NCI-H1417 (cell line): ENCODE measurements at places on chromosomes 1 and 21.

GRCh38 chr21:45142469-45143308 lies 68.3 kb downstream of the ADARB1 start:
- DNase-seq: no peak

DNA sequence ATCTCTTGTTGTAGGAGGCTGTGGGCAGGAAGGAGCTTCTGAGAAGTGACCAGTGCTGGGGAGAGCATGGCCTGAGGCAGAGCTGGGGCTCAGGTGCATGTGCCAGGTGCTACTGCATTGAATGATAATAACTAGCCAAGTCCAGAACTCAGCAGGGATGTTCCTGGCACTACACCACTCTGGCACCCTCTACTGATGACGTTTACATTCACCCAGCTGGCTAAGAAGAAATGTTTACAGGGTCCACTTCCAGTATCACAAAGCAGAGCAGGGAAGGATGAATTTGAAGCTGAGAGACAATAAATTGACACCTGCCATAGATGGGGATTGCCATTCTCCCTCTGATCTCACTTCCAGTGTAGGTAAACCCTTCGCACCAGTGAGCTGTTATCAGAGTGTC lies 411.8 kb downstream of the SETD4 start:
- DNase-seq: peak; percentile 71

DNA sequence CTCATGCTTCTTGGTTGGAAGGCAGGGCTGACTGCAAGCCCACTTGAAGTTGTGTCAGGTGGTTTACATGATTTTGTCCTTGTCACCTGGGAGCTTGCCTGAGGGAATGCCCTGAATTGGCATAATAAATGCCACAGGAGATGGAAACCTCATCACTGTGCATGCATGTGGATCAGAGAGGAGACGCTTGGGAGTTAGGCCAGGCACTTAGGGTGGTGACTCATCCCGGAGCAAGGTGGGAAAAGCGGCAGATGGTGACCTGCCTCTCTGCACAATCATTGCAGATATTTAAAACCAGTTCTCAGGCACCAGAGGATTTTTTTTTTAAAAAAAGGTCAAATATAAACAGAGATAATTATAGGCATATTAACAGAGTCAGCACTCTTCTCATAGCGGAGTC lies 202.2 kb upstream of the KIAA0040 start:
- DNase-seq: peak; percentile 69

- no peak for DNase-seq
These were observed 16.6 kb upstream of the ELOA start for GRCh38 chr1:23726686-23727085.

DNA sequence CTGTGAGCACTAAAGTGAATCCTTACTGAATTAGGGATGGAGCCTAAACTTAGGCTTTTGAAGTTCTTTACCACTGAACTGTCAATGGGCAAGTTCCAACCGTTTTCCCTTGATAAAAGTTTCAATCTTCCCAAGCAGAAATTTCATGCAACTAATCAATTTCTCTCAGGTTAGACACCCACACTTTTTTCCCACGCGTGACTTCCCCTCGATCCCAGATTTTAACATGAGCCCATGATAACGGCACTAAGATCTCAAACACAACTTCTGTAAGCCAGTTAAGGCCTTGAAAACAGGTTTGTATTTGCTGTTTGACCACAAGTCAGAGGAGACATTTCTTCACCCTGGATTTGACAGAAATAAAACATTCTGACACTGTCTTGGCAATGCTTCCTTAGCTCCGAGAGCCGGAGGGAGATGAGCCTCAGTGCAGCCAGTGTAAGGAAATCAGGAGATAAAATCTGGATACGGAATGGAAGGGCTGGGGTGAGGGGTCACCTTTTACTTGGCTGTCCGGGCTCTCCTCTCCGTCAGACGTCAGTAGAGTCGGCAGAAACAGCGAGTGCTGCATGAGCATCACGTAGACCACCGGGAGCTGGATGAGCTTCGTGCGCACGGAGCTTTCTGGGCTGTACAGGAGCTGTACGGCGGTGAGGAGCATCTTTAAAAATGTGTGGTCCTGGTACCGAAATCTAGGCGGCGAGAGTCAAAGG lies 39.7 kb downstream of the MRAP start:
- no peak for DNase-seq

DNA sequence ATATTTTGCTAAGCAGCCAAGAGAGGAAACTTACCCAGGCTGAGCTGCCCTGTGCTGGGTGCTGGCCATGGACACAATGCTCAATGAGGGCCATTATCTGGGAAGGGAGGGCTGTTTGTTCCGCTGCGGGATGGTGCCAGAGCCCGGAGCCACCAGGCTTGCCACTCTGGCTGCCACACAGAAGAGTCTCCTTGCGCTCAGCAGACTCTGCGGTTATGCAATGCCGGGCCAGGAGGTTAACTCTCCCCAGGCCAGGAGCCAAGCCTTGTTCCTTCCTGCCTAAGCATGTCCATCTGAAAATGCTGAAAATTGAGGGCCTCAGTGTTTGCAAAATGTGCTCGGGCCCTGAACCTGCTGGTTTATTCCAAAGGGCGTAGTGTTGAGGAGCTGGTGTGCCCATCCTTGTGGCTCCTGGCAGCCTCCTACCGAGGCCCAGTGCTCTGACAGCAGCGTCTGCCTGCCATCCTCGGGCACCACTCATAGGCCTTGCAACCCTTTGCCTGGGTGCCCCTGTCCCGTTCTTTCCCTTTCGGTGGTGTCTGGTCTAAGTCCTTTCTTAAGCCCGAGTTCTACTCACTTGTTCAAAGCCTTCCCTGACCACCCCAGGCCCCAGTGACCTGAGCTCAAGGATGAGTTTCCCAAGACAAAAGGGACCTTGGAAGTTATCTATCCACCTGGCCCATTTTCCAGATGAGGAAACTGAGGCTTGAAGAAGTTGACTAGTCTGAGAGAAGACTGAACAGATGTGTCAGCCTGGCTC lies 133.8 kb upstream of the EDN2 start:
- no peak for DNase-seq

- no peak for DNase-seq
These were observed 27.4 kb downstream of the RRP15 start for GRCh38 chr1:218312509-218312908.

DNA sequence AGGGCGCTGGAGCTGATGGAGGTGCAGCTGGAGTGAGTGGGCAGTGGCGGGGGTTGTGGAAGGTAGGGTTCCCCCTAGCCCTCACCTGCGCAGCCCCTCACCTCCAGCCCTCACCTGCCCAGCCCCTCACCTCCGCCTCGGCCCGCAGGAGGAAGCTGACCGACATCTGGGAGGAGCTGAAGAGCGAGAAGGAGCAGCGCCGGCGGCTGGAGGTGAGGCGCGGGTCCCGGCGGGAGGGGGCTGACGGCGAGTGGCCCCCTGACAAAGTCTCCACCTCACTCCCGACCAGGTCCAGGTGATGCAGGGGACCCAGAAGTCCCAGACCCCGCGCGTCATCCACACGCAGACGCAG lies 2.7 kb downstream of the EVA1B start:
- no peak for DNase-seq
